D341Med (cell line): ENCODE measurements at places on chromosomes 1 and 21.
A peak's percentile ranks its signal among the peaks of the same experiment; 100 is the strongest.

DNA sequence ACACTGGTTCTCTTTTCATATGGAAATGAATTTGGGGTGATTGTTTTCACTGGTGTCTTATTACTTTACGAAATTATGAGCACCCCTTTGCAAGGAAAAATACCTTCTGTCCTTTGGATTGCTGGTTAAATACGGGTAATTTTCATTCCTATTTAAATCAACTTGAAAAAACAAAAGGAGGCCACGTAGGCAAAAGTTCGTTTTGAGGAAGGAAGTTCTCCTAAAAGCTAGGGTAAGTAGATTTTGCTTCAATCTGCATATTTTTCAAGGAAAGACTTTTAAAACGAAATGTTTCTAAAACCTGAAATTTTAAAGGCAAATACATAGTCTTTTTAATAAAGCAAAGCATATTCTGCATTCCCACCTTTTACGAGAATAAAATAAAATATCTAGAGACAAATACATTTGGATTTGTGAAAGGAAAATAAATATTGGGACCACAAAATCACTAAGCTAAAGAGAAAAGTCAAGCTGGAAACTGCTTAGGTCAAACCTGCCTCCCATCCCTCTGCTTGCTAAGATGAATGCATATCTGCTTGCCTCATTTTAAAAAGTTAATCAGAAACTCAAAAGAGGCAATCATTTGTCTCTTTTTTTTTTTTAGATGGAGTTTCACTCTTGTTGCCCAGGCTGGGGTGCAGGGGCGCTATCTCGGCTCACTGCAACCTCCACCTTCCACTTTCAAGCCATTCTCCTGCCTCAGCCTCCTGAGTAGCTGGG, 70.9 kb upstream of the ETS2 start:
- DNase-seq, result no peak

GRCh38 chr21:36701756-36702621, 3.1 kb downstream of the SIM2 start:
- DNase-seq, result no peak

DNA sequence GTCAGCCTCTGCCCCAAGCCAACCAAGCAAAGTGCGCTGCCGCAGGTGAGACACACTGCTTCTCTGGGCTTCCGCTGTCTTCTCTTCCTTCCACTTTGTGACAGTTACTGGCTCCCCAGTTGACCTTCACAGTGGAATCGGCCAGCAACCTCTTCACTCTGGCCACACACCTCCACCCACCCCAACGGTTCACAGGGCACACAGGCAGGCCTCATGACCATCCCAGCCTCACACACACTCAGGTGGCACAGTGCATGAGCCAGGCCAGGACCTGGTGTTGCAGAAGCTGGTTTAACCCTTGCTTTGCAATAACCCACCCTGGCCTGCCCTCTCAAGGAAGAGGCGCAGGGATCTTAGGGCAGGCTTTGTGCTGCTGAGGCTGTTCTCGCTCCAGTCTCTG, 69.2 kb downstream of the SSBP3 start:
- no peak for DNase-seq

- no peak for DNase-seq
Measured at GRCh38 chr1:178061620-178062019, 32.3 kb upstream of the RASAL2 start.

DNA sequence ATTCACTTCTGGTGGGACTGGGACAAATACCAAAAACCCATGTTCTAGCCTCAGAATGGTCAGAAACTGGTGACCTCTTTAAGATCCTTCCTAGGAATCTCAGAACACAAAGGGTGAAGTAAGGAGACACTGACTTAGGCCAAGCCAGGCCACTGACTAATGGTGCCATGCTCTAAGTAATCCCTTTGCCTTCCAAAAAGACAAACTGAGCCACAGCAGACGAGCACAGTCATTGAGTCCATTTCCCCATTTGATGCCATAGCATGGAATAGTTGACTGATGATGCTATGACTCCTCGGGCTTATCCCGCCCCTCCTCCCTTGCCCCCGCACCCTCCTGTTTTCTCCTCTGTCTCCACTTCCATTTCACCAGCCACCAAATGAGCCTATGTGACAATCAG, 145.8 kb upstream of the ZNF648 start:
- no peak for DNase-seq

GRCh38 chr1:196207612-196208217, 400.5 kb downstream of the KCNT2 start:
- no peak for DNase-seq

DNA sequence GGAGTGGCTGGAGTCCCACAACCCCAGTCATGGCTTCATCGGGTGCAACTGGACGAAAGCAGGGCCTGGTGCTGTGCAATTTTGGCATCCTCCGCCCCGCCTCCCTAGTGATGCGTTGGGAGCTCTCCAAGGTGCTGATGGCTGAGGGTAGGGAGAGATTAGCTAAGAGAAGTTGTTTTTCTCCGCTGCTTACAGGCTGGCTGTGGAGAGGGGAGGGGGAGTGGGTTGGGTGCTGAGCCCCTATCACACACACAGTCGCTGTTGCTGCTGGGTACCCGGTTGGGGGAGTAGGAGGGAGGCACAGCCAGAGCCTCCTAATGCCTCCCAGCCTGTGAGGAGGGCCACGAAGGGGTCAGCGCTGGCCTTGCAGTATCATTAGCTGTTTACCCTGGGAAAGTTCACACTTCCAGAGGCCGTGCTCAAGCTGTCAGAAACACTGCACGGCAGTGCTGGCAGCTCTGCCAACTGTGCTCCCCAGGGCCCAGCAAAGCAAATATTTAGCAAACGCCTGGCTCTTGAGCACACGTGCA, 110.0 kb downstream of the GRIK3 start:
- peak; percentile 67 for DNase-seq

GRCh38 chr1:202979459-202979858, 12.4 kb upstream of the CYB5R1 start:
- no peak for DNase-seq

GRCh38 chr21:41443562-41443961, 17.5 kb downstream of the MX1 start:
- DNase-seq, result no peak

DNA sequence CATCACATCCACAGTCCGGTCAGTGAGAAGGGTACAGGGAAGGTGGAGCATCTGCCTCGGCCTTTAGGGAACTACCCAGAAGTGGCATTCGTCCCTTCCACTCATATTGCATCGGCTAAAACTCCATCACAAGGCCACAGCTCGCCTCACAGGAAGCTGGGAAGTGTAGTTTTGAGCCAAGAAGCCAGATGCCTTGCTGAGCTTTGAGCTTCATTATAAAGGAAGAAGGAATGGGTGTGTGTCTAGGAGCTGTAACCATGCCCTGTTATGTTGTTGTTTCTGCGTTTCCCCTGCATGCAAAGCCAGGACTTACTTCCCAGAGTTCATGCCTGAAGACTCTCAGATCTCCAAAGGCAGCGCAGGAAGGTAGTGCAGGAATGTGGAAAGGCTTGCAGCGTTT, 61.1 kb downstream of the OPTC start:
- no peak for DNase-seq
